ENCODE measurements at places on chromosomes 2 and 18. TPM values are rescaled to one million over a fixed set of nuclear protein-coding genes. Genes with fewer than 3 reads are reported as not detected.

DNA sequence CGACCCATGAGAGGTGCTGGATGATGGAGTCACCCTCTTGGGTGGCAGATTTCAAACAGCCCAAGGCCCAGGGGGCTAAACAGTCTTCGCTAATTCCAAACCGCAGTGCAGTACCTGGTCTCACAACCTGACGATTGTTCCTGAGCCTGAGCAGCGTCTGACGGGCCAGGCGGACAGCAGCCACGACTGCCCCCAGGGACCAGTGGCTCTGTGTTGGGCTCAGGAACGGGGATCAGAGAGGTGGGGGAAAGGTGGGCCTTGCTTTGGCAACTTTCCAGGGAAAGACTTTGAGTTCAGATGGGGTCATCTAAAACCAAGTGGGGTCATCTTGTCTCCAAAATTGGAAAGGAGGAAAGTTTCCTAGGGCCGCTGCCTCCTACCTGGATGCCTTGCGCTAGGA, 492 bp downstream of the COLEC11 start:
- no peak for ATAC-seq

GRCh38 chr18:6352275-6352674, 62.4 kb downstream of the L3MBTL4 start:
- no peak for ATAC-seq

The DSC1 gene
- not detected for total RNA-seq

DNA sequence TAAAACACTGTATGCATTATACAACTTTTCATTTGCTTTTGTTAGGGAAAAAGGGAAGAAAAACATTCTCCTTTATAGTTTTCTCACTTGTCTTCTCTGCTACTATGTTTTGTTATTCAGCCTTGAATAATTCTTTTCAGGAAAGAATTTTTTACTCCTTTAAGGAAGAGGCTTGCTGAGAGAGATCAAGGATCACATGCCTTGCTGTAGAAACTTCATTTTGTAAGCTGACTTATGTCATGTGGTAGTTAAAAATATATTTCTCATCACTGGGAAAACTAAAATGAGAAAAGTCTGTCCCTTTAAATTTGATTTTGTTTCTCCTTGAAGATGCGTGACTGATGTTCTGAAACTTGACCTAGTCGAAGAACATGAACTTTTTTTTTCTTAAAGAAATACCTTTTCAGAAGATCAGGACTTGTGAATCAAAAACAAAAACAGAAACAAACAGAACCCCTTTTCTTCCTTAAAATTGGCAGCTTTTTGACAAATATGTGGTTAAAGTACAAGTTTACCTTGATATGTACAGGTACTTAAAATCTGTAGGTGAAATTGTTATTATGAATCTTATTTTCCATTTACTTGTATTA, 145.1 kb downstream of the COMMD1 start:
- ATAC-seq: no peak

DNA sequence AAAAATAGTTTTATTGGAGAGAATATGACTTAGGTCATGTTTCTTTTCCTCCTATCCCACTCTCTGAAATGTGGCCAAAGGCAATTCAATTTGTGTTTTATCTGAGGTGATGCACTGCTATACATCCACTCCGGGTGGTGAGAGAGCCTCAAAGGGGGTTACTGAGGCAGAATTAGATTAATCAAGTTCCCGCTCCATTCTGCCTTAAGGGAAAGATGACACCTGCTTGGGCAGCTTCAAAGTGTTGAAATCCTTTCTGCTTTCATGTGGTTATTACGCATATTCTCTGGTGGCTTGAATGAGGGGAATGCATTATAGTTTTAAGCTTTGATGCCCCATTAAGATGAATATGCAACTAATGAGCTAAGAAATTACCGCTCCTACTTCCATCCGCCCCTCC, 213.0 kb upstream of the TMEFF2 start:
- no peak for ATAC-seq

All from activated T-helper 17 cell treated with anti-CD3 and anti-CD28 coated beads, Interleukin-2, amount 50 U/mL, for 72 hours (primary cell).